ENCODE measurements at places on chromosomes 13 and 19. TPM values are rescaled to one million over a fixed set of nuclear protein-coding genes. Genes with fewer than 3 reads are reported as not detected.

DNA sequence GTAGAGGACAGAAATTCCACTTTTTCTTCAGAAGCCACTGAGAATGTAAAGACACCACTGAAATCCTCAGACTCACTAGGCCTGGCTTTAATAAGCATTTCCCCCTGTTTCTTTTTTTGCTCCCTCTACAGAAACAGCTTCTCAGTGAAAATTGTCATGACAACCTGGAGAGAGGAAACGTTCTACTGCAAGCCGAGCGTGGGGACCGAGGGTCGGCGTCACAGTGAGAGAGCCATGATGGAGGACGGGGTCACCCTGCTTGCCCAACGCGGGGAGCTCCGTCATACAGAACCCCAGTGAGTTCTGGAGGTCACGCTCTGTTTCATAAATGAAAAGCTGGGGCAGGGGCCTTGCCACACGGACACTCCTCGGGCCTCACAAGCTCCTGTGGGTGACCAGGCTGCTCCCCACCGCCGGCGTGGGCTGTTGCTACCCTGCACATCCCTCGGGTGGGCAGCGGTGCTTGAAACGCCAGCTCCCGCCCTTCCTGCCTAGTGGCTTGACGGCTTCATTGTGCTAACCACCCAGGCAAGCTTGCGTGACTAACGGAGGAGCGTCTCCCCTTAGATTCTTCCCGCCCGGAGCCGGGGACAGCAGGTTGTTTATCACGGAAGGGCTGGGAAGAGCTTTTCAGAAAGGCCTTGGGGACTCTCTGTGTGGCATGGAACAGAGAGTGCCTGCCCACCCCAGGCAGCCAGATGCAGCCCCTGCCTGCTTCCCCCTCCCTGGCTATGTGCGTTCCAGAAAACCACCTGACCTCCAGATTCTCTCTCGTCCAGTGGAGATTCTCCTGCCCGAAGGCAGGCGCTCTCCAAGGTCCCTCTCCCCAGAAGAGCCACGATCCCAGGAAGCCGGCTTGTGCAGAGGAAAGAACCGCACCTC lies 153.6 kb downstream of the KATNAL1 start:
- peak; percentile 43 for DNase-seq

DNA sequence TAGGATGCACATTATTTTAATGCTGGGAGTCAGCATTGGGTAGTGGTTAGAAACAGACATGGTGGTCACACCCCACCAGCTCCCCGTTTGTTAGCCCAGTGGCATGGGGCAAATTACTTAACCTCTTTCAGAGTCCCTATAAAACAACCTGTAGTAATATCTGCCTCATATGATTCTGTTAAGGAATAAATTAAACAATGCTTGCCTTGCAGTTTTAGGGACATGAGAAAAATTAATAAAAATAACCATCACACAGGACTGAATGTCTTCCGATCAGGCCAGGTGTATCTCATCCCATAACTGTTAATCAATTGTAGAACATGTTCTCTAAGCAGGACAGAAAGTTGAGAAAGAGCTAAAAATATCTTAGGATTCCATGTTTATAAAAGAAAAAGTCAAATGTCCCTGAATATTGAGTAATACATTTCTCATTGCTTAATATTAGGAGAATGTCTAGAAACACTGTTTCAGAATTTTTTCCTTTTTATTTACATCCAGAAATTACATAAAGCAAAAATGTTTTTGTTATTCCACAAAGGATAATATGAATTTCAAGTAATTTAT lies 196.5 kb downstream of the GPC6 start:
- DNase-seq = no peak

GRCh38 chr19:13537454-13537853 lies 31.2 kb upstream of the CACNA1A start:
- no peak for DNase-seq

GRCh38 chr13:65677906-65678305 lies 1552.2 kb downstream of the PCDH9 start:
- DNase-seq = no peak

DNA sequence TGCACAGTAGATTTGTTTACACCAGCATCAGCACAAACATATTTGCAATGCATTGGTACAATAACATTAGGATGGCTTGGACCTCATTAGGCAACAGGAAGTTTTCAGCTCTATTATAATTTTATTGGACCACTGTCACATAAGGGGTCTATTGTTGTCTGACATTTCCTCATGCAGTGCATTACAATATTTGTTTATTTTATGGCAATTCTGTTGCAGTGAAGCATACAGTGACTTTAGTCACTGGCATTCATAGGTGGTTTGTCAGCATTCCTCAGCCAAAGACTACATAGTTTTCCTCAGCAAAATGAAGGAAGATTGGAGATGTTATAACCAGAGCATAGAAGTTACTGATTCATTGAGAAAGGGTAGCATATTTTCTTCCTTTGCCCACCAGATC lies 1732.9 kb downstream of the PCDH9 start:
- no peak for DNase-seq

DNA sequence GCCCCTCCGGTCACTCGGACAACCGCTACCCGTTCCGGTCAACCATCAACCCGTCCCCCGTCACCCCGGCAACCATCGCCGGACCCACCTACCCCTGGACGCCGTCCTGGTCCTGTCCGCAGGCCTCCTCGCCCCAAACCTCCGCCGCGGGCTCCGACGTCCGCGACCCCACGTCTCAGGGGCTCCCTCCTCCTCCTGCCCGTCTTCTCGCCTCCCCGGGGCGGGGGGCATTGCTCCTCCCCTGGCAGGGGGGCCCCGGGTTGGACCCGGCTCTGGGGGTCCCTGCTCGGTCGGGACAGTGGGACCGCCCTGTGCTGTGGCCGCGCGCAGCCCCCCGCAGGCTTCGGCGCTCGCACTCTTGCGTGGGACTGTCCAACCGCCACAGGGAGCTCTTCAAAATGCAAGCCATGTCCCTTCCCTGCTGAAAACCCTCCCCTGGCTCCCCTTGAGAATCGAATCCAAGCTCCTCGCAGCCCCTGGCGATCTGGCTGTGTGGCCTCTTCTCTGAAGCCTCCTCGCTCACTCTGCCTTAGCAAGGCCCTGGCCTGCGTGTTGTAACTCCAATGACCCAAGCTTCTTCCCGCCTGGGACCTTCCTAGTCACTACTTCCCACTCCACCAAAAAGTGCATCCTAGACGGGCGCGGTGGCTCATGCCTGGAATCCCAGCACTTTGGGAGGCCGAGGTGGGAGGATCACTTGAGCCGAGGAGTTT lies 8.4 kb downstream of the EPHX3 start:
- DNase-seq = no peak

GRCh38 chr19:40542202-40542859 lies 34.3 kb upstream of the SHKBP1 start:
- DNase-seq = peak; percentile 44

DNA sequence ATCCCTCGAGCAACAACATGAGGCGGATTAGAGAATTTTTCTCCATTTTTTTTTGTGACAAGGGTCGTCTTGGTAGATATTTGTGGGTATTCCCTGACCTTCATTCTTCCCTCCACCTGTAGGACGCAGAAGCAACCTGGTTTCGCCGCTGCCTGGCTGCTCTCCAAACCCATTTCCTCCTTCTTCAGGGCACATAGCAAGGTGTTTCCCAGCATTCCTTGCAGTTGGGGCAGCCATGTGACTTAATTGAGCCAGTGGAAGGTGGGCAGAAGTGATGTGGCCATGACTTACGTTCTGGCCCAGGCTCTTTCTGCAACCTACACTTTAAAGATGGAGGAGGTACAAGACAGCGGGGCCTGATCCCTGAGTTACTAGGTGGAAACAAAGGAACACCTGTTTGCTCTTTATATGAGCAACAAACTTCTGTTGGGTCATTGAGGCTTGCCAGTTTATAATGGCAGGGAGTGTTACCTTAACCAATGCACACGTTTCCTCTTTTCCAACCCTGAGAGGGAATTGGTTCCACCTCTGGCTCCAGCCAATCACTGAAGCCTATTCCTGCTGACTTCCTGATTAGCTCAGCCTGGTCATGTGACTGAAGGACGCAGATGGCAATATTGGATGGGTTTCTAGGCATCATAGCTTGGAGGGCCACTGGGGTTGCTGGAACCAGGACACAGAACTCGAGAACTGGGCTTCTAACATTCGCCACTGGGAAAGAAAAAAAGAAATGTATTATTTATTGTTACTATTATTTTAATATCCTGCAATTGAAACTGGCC lies 30.8 kb upstream of the ZNRF4 start:
- no peak for DNase-seq

DNA sequence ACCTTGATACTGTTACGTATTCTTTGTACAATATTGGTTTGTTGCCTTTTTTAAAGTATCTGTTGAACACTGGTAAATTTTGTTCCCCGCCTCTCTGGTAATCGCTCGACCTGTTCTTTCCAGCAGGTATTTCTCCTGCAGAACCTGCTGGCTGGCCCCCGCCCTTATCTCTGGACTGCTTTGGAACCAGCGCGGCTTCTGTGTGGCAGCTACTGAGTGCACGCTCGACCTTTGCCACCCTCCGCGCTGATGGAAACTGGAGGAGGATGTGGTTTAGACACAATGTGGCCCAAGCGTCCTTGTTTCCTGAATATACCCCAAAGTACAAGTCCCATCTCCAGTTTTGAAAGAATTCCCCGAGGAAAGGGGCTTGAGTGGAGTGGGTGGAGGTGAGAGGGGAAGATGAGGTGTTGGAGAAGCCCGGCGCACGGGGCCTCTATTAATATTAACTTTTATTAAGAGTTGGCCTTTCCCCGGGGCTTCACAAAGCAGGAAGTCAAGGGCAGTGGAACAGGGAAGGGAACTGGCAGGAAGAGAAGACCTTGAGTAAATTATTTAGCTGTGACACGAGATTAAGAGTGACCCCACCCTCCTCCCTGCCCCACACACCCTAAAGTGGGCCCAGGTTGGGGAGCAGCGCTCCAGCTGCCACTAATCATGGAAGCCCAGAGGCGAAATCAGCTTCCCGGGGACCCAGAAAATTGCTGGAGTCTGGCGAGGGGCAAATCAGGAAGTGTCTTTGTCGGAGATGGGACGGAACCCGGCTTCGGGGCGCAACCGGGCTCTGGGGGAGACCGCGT lies 16.0 kb downstream of the CDX2 start:
- DNase-seq = peak; percentile 81

DNA sequence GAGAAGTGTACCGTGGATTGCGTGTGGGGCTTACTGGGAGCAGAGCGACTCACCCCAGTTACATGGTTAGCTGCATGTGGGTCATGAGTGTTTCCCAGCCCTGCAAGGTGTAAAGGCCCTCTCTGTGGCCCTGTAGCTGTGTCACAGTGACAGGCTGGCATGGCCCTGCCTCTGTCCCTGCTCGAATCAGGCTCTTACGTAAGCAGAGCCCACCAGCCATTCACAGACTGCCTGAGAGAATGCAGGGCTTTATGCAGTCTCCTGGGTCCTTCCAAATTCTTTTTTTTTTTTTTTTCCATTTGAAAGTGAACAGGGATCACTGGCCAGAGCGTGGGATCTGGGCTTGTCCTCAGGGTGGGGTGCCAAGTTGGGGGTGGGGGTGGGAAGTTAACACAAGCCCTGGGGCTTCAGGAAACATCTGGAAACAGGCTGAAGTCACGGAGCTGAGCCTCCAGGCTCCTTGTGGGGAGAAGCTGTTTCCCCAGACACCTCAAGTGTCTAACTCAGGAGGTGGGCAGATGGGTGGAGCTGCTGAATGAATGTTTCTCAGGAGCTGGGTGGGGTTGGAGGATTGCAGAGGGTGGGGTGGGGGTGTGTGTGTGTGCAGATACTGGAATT lies 13.4 kb downstream of the TECR start:
- peak; percentile 51 for DNase-seq

DNA sequence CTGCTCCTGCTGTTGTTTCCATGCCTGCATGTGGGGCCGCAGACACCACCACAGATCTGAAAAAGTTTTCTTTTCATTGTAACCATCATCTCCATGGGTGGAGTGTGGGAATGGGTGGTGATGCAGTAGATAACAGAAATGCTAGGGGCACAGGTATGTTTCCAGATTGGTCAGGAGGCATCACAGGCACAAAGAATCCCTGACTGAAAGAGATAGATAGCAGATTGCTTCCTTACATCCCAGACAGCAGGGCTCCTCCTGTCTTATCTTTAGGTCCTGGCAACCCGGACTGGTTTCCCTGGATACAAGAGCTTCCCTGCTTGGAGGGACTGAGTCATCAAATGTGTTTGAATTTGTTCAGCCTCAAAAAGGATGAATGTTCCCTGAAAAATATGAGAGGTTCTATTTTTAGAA lies 1937.6 kb downstream of the PCDH9 start:
- peak; percentile 74 for DNase-seq

- DNase-seq = no peak
Observed at GRCh38 chr13:25806264-25806974, 245.4 kb downstream of the SHISA2 start.

GRCh38 chr13:106417467-106418110 lies 117.9 kb downstream of the EFNB2 start:
- DNase-seq = no peak

GRCh38 chr19:19094513-19094912 lies 30.7 kb downstream of the SLC25A42 start:
- DNase-seq = peak; percentile 32

GRCh38 chr13:110234532-110234931 lies 72.4 kb downstream of the COL4A1 start:
- no peak for DNase-seq

- no peak for DNase-seq
Observed at GRCh38 chr13:30873499-30873898, 32.6 kb upstream of the MEDAG start.

- no peak for DNase-seq
Observed at GRCh38 chr19:34308381-34309367, 54.3 kb downstream of the GARRE1 start.

DNA sequence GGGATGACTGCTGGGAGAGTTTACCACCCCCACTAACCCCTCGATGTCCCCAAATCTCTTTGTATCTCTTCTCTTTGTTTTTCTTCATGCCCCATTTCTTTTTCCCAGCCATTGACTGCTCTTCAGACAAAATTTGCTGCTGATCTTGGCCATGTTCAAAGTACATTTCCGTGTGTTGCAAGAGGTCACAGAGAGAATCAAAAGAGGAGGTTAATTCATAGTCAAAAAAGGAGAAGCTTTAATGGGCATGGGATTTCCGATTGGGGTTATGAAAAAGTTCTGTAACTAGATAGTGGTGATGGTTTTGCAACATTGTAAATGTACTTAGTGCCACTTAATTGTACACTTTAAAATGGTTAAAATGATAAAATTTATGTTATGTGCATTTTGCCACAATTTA lies 121.1 kb downstream of the FLT1 start:
- DNase-seq = no peak

GRCh38 chr13:102960959-102961358 lies 105.3 kb downstream of the SLC10A2 start:
- DNase-seq = no peak

GRCh38 chr13:43171489-43171888 lies 148.1 kb downstream of the DNAJC15 start:
- no peak for DNase-seq

- DNase-seq = peak; percentile 6
Observed at GRCh38 chr13:32790731-32791130, 204.5 kb downstream of the PDS5B start.

Gene KIR2DL3
- not detected for total RNA-seq

Gene ACP5
- total RNA-seq = 16.6 TPM

Gene RASAL3
- not detected for total RNA-seq

Gene LIN7B
- total RNA-seq = 8.7 TPM

Gene SMIM24
- total RNA-seq = 81.2 TPM

Gene SLAIN1
- 19.5 TPM for total RNA-seq

Gene CLEC17A
- total RNA-seq = not detected

Gene SLC17A7
- 0.13 TPM for total RNA-seq

Gene PDE4C
- 0.43 TPM for total RNA-seq

Gene DHPS
- 71.7 TPM for total RNA-seq

Data from hepatocyte (in vitro differentiated cells).